ENCODE measurements at places on chromosomes 1 and 21. TPM values are rescaled to one million over a fixed set of nuclear protein-coding genes. Genes with fewer than 3 reads are reported as not detected.

GRCh38 chr1:23825762-23826522 is 713 bp upstream of the HMGCL start:
- DNase-seq = no peak

- DNase-seq = no peak
These were observed 30.0 kb upstream of the SDE2 start for GRCh38 chr1:226029093-226029496.

- no peak for DNase-seq
These were observed 221.2 kb downstream of the FMN2 start for GRCh38 chr1:240312872-240313271.

DNA sequence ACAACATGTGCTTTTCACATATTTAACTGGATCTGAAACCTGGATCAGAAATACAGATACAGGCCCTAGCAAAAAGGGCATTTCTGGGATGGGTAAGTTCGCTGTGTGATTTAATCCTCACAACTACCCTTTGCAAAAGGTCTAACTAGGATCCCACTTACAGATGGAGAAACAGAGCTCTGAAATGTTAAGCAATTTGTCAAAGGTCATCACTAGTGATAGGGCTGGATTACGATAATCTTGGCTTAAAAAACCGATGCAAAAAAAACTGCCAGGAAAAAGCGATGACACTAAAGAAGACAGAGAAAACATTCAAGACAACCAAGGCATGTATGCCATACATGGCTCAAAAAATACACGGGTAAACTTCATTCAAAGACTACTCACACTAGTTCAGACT is 29.9 kb downstream of the AHCTF1 start:
- no peak for DNase-seq

DNA sequence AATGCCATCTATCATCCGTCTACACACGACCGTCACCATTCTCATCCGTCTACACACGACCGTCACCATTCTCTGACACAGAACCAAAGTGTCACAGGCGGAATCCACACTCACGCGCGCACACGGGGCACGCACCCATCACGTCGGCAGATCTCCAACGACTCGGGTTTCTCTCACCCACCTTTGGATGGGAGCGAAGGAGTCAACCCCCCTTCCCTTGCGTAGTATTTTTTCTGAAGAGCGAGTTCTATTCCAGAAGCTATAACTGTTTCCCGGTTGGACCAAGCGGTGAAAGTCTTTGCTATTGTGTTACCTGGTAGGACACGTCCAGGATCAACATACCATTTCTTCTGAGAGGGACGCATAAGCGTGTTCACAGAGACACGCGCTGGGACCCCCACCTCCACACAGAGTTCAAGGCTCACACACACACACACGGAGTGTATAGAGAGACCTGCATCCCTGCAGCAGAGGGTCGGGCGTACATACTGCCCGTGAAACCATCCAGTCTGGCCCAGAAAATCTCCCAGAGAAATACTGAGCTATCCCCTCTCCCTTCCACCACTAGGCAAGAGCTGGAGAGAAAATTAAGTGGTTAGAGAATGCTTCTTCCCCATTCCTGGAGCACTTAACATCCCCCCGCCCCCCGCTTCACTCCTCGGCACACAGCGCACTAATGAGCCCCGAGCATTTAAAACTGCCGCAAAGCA is 741 bp downstream of the DUSP10 start:
- DNase-seq = peak; percentile 26

GRCh38 chr1:16402742-16403141 is 34.5 kb downstream of the SPATA21 start:
- DNase-seq = no peak

DNA sequence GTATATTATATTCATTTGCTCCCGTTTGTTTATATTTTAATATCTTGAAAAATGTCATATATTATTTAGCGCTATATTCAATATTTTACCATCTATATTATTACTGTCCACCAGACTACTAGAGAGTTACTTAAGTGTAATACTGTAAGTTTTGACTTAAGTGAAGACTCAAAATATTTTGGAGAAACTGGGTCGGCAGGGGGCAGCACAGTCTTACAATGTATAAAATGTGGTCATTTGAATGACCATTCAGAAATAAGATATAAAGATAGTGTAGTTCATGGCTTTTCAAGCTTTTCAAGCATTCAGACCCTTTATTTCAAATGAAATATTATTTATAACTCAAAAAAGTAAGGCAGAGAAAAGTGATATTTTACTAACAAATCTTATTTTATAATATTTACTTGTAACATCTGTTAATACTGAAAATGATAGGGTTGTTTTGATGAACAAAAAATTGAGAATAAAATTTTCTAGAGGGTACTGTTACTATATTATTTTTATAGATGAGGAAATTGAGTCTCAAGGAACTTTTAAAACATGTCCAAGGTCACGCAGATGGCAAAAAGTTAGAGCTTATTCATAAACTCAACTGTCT is 89.0 kb upstream of the SERTAD4 start:
- peak; percentile 64 for DNase-seq

- no peak for DNase-seq
These were observed 1397.0 kb upstream of the ADGRL4 start for GRCh38 chr1:80403471-80403893.

DNA sequence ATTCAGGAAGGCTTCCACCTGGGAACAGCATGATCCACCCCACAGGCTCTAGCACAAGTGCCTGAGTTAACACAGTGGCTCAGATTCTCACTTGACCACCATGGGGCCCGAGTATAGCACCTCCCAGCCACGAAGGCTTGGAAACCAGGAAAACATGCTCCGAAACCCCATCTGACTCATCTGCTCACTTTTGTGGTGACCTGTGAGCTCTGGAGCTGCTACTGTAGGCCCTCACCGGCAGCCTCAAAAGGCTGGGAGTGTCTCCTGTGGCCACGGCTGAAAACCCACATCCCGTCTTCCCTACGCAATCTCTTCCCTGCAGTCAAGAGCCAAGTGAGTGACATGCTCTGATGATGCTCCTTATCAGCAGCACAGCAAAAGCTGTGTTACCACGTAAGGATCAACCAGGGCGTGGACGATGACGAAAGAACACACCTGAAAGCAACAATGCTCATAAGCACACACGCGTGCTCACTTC is 81.4 kb downstream of the TGFBR3 start:
- no peak for DNase-seq

DNA sequence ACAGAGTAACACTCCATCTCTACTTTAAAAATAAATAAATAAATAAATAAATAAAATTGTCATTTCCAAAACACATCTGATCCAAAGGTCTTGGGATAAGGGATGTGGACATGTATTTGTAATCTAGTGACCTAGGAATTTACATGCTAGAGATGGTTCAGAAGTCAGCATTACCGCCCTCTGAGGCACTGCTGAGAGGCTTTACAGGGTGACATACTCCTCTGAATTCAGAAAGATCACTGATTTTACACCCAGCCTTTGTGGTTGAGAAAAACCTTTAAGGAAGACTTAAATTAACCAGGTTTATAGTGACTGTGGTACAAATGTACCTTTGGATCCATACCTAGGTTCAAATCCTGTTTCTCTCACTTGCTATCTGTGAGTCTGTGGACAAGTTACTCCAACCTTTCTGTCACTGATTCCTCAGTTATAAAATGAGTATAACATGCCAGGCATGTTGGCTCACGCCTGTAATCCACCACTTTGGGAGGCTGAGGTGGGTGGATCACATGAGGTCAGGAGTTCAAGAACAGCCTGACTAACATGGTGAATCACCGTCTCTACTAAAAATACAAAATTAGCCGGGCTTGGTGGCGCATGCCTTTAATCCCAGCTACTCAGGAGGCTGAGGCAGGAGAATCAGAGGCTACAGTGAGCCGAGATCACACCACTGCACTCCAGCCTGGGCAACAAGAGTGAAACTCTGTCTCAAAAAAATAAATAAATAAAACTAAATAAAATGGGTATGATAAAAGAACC is 20.1 kb downstream of the OSBPL9 start:
- peak; percentile 84 for DNase-seq

The AKR7A3 gene
- total RNA-seq = not detected

The PRAMEF4 gene
- total RNA-seq = not detected

The TCHH gene
- not detected for total RNA-seq

The MCM3AP gene
- 112 TPM for total RNA-seq

The HTR1D gene
- not detected for total RNA-seq

The CLEC20A gene
- total RNA-seq = not detected

The SAMD11 gene
- 40.7 TPM for total RNA-seq

Measured in uterus (tissue), 4 donors.